Psoas muscle (tissue), 8 donors: ENCODE measurements at places on chromosomes 6 and 20.

DNA sequence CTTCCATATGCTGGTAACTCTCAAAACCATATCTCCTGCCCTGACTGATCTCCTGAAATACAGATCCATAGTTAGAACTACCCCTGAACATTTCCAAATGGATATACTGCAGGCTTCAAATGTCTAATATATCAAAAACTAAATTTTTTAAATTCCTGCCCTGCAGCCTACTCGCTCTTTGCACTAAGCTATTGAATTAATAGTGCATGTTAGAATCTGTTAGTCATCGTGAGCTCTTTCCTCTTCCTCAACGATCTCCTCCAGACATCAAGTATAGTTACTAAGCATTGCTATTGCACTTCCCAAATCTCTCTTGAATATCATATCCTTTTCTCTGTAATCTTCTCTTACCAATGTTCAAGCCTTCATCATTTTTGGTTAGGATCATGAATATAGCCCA is 26.0 kb upstream of the RSPO3 start:
- H3K27ac ChIP-seq = no peak overlapping the region
- no peak for DNase-seq

DNA sequence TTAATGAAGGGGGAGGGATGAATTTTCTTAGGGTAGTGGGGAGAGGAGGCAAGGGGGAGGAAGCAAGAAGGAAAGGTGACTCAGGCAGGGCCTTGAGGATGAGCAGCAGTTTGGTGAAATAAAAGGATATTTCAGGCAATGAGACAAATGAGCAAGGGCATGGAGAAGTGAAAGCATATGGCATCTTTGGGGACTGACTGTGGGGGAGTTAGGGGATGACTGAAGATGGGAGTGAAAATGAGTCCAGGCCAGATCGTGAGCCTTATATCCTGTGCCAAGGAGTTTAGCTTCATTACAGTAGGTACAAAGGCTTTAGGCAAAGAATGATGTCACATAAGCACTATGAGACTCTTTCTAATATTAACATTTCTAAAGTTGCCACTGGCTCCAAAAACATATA is 51.9 kb downstream of the ILRUN start:
- H3K4me1 ChIP-seq = peaks cover 40% of the 10 kb centered on the region
- no peak for DNase-seq
- no peak overlapping the region for H3K4me3 ChIP-seq
- H3K27me3 ChIP-seq = no peaks in the 10 kb centered on the region
- no peaks in the 10 kb centered on the region for H3K36me3 ChIP-seq

GRCh38 chr20:63320616-63321147 is 27.7 kb downstream of the COL20A1 start:
- H3K27me3 ChIP-seq = no peaks in the 10 kb centered on the region
- DNase-seq = peak; percentile 22
- H3K36me3 ChIP-seq = no peaks in the 10 kb centered on the region

DNA sequence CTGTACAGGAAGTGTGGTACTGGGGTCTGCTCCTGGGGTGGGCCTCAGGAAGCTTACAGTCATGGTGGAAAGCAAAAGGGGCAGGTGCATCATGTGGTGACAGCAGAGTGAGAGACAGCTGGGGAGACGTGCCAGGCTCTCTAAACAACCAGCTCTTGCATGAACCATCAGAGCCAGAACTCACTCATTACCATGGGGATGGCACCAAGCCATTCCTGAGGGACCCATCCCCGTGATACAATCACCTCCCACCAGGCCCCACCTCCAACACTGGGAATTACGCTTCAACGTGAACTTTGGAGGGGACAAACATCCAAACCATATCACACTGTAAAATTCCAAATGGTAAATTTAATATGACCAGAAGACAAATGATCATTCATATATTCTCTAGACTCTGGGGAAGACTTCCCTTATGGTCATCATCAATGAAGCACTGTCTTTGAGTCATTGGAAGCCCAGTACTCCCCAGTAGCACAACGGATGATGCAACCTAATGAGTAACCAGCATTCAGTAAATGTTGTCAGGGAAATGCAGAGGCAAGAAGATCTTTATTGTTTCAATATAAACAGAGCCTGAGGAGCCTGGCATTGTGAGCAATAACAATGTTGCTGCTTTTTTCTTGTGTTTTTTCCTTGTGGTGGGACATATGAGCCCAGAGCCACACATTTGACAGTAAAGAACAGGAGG is 48.2 kb upstream of the RALY start:
- no peaks in the 10 kb centered on the region for H3K27me3 ChIP-seq
- DNase-seq = no peak
- H3K27ac ChIP-seq = no peak overlapping the region
- H3K36me3 ChIP-seq = no peaks in the 10 kb centered on the region
- no peak overlapping the region for H3K4me3 ChIP-seq
- H3K4me1 ChIP-seq = no peaks in the 10 kb centered on the region

DNA sequence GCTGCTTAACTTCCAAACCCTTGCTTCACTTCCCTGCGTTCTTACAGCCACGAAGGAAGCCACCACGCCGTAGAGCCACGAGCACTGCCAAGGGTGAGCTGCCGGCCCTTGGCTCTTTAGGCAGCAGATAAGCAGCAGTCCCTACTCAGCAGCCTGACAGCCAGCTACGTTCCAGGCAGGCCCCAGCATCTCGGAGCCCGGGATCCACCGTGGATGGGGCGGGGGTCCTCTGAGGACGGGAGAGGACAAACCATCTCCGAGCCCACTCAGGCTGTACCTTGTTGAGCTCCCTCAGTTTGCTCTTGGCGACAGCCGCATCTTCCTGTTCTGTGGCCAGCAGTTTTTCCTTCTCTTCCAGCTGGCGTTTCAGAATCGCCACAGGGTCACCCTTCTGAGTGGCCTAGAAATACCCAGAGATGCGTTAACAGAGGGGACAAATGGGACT is 40.5 kb downstream of the RRBP1 start:
- H3K36me3 ChIP-seq = no peaks in the 10 kb centered on the region
- H3K4me1 ChIP-seq = peaks cover 52% of the 10 kb centered on the region
- H3K4me3 ChIP-seq = no peak overlapping the region
- H3K27me3 ChIP-seq = no peaks in the 10 kb centered on the region
- peak overlapping the region; percentile 36 for H3K27ac ChIP-seq

DNA sequence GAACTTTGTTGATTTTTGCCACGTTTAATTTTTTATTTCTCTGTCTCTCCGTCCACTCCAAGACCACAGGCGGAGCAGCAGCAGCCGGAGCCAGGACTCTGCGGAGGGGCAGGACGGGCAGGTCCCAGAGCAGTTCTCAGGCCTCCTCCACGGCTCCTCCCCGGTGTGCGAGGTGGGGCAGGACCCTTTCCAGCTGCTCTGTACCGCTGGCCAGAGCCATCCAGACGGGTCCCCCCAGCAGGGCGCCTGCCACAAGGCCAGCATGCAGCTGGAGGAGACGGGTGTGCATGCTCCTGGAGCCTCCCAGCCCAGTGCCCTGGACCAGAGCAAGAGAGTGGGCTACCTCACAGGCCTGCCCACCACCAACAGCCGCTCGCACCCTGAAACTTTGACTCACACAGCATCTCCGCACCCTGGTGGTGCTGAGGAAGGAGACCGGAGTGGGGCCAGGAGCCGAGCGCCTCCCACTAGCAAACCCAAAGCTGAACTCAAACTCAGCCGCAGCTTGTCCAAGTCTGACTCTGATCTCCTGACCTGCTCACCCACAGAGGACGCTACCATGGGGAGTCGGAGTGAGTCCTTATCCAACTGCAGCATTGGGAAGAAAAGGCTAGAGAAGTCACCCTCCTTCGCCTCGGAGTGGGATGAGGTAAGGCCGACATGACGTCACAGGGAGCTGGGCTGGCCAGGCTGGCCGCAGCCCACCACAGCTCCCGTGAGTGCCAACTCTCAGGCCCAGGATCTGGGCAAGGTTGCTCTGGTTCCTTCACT is 123.5 kb downstream of the TCP11 start:
- H3K27ac ChIP-seq = peak overlapping the region; percentile 83
- H3K4me3 ChIP-seq = peak overlapping the region; percentile 70
- peaks cover 50% of the 10 kb centered on the region for H3K4me1 ChIP-seq
- peaks cover 3% of the 10 kb centered on the region for H3K36me3 ChIP-seq
- peak; percentile 72 for DNase-seq

- H3K4me3 ChIP-seq = no peak overlapping the region
- peaks cover 6% of the 10 kb centered on the region for H3K4me1 ChIP-seq
- H3K27me3 ChIP-seq = no peaks in the 10 kb centered on the region
- H3K36me3 ChIP-seq = no peaks in the 10 kb centered on the region
Observed at GRCh38 chr6:112044196-112044595, 9.7 kb upstream of the CCN6 start.
